T-cell (primary cell): ENCODE measurements at places on chromosomes 12 and 14.

DNA sequence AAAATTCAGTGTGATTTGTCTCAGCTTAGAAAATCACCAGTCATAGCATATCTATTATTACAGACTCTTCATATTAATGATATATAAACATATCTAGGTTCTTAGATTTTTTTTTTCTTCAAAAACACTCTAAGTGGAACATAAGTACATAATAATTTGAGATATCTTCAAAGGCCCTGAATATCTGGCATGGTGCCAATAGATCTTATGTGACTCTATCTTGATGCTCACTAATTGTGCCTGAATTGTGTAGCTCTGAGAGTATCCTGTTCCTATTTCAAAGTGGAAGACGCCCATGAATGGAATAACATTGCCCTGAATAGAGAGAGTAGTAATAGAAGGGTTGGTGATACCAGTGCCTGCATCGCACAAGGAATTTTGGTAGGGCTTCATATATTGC is 1312.7 kb upstream of the USP15 start:
- DNase-seq: no peak

DNA sequence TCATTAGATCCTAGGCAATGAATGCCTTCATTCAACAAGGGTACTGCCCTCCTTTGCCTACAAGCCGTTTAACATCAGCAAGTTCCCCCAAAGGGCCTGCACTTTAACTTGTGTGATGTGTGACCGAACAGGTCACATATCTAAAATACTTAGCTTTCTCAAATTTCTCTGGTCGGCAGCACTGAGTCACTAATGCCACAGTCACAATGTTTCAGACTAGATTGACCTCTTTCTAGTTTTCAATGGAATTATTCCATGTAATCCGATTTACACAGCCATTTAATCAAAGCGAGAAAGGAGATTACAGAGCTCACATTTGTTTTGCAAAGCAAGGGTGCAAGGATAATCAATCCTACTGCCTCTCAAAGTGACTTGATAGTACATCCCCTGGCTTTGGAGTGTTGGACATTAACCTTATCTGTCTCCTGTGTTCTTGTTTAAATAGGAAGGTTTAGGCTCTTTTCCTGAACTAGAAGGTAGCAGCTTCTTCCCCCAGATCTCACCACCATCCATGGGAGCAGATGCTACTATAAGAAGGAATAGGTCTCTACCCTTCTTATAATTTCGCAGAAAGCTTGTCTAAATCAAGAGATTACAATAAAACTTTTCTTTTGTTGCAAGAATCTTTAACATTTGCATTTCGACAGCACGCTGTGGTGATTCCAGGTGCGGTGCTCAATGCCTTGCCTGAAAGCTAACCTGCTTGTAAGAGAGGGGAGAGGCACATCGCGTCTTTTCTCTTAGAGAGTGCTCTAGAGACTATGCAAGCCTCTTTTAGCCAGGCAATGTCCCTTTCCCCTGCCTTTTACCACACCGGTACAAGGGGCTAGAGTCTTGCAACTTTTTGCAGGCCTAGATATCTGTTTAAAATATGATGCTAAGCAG is 1.8 kb downstream of the KITLG start:
- DNase-seq: no peak

GRCh38 chr12:125178222-125178621 is 113.0 kb downstream of the AACS start:
- DNase-seq: no peak

DNA sequence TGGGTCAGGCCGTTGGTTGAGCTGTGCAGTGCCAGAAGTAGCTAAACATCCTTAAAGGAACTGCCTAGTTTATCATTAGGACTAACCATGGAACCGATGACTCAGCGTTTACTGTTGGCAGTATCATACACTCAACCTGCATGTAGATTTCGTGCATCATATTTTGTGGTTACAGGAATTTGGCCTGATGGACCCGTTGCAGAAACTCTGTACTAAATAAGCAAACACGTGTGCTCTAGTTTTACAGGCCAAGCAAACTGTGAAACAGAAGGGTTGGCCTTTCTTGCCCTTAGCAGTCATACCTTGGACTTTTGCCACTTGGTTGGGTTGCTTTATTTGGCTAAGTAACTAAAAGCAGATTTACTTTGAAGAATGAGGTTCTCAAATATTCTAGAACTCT is 35.6 kb downstream of the DGLUCY start:
- DNase-seq: no peak

GRCh38 chr12:29895966-29896365 is 112.2 kb upstream of the TMTC1 start:
- DNase-seq: no peak

DNA sequence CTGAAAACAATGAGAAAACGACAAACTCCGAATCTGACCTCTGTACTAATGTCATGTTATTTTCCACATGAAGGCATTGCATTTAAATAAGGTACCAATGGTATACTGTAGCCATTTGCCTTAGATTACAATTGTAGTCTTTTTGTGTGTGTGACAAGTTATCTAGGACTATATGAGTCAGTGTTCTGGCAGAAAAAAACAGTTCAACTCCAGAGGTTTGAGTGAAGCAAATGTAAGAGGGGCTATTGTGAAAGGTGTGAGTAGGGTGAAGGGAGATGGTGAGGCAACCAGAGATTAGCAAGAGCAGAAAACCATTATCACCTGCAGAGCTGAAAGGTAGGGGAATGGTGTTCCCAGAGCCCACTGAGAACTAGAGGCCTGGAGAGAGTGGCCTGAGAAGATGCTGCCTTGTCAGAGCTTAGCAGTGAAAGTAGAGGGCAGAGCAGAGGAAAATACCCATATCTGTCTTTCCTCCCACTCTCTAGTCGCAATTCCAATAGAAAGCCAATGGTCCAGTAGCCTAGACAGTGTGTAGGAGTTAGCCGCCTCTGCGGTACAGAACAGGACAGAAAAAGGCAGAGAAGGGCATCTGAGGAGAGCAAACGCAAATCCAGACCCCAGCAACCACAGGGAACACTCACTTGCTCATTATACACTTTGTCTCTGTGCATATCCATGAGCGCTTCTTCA is 112.2 kb downstream of the DYRK2 start:
- no peak for DNase-seq

DNA sequence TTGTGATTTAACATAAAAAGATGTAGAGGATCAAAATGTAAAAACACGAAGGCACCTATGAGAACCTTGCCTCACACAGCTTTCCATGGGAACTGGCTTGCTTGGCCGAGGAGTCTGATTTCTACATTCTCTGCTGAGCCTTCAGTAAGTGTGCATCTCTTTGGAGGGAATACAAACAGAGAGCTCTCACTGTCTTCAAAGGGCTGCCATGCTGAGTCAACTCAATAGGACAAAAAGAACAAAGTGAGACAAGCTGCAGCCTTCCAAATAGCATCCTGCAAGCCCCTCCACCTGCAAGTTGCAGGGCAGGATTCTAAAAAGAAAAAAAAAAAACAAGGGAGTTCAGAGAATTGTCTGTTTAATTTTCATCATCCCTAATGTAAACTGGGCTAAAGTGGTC is 411.9 kb downstream of the NELL2 start:
- no peak for DNase-seq

- no peak for DNase-seq
Observed at GRCh38 chr14:104797115-104798044, 1.8 kb upstream of the AKT1 start.

- DNase-seq: no peak
Observed at GRCh38 chr12:13918897-13919296, 62.5 kb downstream of the GRIN2B start.

- no peak for DNase-seq
Observed at GRCh38 chr12:48771588-48772112, 17.2 kb downstream of the ADCY6 start.

- DNase-seq: no peak
Observed at GRCh38 chr12:60148109-60148508, 552.3 kb downstream of the SLC16A7 start.

- DNase-seq: no peak
Observed at GRCh38 chr12:26987634-26988424, 26.4 kb downstream of the TM7SF3 start.

DNA sequence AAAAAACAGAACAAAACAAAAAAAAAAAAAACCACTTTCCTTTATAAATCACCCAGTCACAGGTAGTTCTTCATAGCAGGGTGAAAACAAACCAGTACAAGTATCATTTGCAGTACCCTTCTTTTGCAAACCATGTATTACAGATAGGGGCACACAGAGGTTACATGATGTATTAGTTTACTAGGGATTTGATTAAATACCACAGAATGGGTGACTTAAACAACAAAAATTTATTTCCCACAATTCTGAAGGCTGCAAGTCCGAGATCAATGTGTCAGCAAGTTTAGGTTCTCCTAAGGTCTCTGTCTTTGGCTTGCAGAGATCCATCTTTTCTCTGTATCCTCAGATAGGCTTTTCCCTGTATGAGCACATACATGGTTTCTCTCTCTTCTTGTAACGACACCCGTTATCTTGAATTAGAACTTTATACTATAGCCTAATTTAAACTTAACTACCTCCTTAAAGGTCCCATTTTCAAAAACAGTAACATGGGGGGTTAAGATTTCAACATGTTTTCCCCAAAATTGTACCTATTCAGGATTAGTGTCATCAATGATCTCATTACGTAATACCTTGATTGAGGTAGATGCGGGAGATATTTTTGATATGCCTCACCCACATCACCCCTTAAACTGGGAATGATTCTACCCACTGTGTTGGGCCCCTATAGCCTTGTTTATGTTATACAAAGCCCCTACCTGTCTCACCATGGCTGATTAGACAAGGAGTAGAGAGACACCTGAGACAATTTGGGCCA is 3.5 kb upstream of the CEP128 start:
- no peak for DNase-seq

DNA sequence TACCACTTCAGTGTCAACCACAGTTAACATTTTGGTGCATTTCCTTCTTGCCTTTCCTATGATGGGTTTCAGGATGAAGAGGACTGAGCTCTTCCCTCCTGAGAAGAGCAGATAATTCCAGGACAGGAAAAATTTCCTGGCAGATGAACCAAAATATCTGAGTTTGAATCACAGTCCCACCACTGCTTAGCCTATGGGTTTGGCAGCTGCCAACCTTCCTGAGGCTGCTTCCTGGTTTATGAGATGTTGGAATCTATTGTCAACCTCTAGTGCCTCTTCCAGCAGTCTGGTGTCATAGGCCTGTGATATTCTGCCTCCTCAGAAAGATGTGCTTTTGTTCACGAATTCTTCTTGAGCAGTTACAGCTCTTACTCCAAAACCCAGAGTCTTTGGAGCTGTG is 197.4 kb upstream of the FRMD6 start:
- DNase-seq: no peak

GRCh38 chr14:75268633-75269550 is 9.7 kb upstream of the FOS start:
- no peak for DNase-seq

DNA sequence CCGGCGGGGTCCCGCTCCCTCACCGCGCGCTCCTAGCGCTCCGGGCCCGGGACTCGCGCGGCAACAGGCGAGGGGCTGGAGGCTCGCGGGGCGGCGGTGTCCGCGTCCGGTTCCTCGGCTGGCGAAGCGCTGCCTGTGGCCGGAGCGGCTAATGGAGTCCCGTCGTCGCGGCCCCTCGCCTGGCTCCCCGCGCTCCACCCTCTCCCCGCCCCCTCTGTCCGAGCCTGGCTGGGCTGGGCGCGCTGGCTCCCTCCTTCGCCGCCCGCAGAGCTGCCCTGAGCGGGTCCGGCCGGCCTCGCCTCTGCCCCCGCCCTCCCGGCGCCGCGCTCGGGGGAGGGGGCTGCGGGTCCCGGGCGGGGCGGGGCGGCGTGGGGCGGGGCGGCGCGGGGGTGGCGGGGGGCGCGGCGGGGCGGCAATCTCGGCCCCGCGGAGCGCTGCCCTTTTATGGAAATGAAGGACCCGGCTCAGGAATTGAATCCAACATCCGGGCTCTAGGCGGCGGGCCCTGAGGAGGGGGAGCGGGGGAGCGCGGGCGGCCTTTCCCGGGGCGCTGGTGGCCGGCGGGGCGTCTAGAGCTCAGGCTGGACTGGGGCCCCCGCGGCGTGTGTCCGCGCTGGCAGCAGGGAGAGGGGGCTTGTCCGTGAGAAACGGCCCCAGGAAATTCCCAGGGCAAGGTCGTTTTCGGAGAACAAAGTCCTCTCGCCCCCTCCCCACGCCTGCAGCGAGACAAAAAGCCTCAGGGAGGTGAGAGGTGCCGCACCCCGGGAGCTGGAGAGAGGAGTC is at the start of gene FERMT2:
Gene FERMT2 (minus strand): TSS at position 153 of the 783 bp plus-strand sequence. CDS start 482 bp downstream, outside the sequence.
- no peak for DNase-seq
